ENCODE measurements at places on chromosomes 16 and 17.

- DNase-seq = no peak
Observed at GRCh38 chr16:83345846-83346640, 461.7 kb upstream of the HSBP1 start.

- no peak for DNase-seq
Observed at GRCh38 chr16:4984174-4984990, 26.3 kb downstream of the SEC14L5 start.

- no peak for DNase-seq
Observed at GRCh38 chr16:49158029-49158642, 123.5 kb downstream of the CBLN1 start.

DNA sequence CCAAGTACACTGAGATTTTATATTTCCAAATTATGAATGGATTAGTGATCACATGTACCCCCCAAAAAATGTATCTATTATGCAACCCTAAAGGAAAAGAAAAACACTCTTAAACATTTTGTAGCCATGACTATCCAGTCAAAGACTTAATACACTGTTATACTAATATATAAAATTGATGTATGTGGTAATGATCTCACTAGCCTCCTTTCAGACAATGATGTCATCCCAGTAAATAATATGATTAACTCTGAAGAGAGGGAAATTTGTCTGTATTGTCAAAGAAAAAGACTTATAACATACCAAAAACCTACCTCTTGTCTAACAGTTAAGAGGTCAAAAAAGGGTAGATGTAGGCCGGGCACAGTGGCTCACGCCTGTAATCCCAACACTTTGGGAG is 80.7 kb downstream of the USP32 start:
- no peak for DNase-seq

- DNase-seq = no peak
Observed at GRCh38 chr17:79006794-79007503, 2.6 kb downstream of the CANT1 start.

- peak; percentile 72 for DNase-seq
Observed at GRCh38 chr17:40323391-40324381, 14.7 kb downstream of the RARA start.

DNA sequence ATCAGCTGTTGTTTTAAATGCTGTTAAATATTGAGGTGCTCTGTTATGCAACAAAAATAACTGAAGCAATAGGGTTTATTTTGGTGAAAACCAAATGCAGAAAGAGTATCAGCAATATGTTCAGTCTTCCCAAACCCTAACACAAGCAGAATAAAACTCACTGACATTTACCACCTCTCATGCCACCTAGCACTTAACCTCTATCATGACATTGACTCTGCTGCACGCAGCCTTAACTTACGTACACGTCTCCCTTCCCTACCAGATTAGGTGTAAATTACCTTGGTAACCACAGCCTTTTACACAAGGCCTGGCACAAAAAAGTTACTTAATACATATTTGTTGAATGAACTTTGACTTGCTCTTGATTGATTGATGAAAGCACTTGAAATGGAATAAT is 9.9 kb upstream of the AKAP1 start:
- DNase-seq = no peak

- no peak for DNase-seq
Observed at GRCh38 chr17:79164913-79165695, 90.5 kb downstream of the ENGASE start.

DNA sequence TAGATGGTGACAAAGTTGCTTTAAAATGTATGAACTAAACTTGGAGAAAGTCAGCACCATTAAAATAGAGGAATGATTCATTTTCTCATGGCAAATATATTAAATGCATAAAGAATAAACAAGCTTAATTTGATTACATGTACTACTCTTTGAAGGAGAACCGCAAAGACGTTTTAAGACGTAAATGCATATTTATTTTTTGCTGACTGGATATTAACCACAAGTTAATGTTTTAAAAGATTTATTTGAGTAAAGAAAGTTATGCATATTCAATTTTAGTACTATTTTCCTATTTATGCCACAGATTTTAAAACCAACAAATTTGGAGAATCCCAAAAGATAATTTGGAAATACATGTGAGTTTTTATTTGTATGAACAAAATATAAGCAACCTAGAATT is 1121.9 kb downstream of the CDH8 start:
- DNase-seq = no peak

GRCh38 chr16:4586291-4586690 is 28.4 kb downstream of the UBALD1 start:
- DNase-seq = no peak

DNA sequence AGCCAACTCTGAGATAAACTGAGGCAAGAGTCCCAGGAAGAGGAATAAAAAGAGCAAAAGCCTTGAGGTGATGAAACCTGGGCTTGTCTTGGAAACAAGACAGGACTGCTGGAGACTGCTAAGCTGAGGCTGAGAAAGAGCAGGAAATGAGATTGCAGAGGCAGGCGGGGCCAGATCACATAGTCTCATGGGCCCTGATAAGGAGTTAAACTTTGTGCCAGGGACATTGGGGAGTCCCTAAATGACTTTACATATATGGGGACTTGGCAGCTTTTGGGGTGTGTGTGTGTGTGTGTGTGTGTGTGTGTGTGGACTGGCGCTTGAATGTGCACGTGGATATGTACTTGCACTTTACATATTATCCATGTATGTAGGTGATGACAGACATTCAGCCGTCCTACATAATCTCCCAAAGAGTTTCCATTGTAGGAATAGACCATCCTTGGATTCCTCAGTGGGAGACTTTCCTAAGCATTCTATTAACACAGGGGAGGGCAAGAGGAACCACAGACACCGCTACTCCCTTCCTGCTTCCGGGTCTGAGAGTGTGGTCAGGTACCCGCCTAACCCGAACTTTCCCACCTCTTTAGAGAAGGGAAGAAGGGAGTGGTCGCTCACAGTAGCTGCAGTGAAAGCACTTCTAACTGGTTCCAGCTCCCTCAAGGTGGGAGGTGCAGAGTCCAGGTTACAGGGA is 123.1 kb downstream of the LYRM1 start:
- DNase-seq = no peak

GRCh38 chr16:8544406-8544805 is 45.9 kb downstream of the TMEM114 start:
- no peak for DNase-seq

DNA sequence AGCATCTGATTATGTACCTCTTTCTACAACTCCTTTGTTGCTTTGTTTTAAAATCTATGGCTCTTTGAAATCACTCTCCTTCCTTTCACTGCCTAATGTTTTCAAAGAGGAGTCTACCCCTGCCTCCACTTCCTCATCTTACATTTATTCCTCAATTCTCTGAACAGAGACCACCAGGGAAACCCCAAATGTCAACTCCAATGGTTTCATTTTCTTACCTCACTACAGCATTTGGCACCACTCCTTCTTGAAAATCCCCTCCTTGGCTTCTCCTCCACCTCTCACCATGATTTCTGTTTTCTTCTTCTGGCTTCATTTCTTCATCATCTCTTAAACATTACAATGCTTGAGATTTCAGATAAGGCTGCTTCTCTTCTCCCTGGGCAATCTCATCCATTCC is 2.4 kb upstream of the PIK3R5 start:
- no peak for DNase-seq

DNA sequence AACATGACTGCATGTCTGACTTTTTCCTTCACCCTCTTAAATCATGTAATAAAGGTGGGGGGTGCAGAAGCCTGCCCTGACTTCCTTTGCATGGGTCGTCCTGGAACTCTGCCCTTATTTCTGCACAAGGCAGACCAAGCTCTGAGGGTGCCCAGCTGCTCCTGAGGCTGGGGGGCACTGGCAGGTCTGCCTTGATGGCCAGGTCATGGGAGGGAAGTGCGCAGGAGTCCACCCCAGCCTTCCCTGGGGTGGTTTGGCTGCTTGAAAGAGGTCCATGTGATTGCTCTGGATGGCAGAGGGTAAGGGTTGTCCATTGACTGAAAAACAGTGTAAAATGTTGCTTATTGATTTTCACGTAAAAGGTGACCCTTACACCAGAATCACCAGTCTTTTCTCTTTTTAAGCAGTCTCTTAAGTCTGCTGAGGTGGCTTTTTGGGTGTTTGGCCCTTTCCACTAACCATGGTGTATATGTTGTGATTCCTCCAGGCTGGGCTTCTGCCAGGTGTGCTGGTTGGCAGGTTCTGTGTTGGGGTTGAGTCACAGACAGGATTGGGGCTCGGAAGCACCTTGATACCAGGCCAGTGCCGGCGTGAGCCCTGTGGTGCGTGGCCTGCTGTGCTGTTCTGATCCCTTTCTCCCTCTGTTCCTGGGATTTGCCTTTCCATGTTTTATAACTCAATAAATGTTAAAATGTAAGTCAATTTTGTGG is 19.4 kb downstream of the DHX38 start:
- DNase-seq = no peak

- no peak for DNase-seq
Observed at GRCh38 chr16:29141586-29142324, 156.9 kb downstream of the LAT start.

- no peak for DNase-seq
Observed at GRCh38 chr16:48997081-48997615, 284.5 kb downstream of the CBLN1 start.

- no peak for DNase-seq
Observed at GRCh38 chr17:5931616-5932015, 138.6 kb upstream of the WSCD1 start.

DNA sequence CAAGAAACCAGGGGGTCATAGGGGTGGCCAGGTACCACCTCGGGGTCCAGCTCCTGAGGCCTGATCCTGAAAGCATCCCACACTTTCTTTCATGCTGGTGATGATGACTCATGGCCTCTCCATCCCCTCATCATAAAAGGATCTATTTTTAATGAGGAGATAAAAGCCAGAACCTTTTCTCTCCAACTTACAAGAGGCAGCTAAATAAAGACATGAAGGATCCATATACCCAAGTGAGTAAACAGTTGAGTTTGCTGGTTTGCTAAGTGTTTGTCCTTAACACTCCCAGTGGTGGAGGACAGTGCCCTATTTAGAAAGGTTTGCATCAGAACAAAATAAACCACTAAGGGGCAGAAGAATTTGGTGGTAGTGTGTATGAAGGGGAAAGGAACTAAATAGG is 383.8 kb downstream of the GRIN2A start:
- no peak for DNase-seq

DNA sequence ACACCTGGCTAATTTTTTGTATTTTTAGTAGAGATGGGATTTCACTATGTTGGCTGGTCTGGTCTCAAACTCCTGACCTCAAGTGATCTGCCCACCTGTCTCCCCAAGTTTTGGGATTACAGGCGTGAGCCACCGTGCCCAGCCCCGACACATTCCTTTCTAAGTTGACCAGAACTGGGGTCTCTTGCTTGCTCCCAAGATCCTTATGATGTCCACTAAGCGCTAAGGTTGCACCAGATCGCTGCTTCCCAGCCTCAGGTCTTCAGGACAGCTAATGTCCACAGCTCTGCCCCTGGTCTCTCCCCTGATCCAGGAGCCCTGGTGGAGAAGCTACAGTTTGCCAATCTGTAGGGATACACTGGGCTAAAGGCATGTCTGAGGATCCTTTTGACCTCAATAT is 29.5 kb downstream of the NSMCE1 start:
- DNase-seq = no peak

DNA sequence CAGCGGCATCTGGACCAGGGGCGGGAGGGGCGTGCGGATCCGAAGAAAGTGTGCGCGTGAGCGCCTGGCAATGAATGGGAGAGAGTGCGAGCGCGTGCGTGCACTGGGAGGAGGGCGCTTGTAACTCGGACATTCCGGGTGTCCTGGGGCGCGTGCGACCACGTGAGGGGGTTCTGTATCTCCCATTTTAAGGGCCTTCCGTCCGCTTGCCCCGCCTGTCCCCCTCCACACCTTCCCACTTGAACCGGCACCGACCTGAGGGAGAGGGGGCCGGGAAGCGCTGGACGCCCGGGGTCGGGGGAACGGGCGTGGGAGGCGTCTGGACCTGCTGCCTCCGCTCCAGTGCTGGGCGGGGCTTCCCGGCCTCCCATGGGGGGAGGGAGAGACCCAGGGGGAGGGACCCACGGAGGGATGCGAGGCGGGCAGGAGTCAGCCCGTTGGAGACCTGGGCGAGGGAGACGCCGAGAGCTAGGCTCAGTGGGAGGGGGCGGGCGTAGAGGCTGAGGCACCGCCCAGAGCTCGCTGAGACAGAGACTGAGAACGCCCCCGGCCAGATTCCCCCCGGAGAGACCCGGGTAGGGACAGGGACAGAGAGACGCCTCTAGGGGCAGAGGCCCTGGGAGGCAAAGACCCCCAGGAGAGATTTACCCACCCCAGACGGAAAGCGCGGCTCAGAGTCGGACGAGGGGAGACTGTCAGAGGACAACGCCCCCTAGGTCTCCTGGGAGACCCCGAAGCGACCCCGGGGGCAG is at the start of gene KREMEN2:
TSS of gene KREMEN2 (plus strand) at position 553 of the 752 bp plus-strand sequence. CDS start 246 bp downstream, outside the sequence.
- DNase-seq = no peak

DNA sequence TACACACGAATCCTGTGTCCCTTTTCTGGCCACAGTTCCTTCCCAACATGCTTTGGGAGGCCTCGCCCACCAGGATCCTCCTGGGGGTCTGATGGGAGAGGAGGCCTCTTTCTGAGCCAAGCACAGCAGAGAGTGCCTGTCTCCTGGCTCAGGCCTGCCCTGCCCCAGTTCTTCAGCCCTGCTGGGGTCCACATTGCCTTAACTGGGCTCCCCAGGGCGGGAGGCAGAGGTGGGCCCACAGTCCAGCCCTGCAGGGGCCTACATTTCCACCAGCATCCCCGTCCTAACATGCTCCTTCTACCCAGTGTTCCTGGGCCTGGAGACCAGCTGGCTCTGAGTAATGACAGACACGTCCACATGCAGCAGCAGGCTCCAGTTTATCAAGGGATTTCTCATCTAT is 29.6 kb downstream of the WNT9B start:
- DNase-seq = no peak

GRCh38 chr16:71287911-71288310 is 1.3 kb downstream of the CMTR2 start:
- DNase-seq = no peak

- no peak for DNase-seq
Observed at GRCh38 chr17:77841742-77842527, 116.6 kb upstream of the TNRC6C start.

GRCh38 chr17:82272495-82273326 is 789 bp downstream of the CSNK1D start:
- DNase-seq = no peak

DNA sequence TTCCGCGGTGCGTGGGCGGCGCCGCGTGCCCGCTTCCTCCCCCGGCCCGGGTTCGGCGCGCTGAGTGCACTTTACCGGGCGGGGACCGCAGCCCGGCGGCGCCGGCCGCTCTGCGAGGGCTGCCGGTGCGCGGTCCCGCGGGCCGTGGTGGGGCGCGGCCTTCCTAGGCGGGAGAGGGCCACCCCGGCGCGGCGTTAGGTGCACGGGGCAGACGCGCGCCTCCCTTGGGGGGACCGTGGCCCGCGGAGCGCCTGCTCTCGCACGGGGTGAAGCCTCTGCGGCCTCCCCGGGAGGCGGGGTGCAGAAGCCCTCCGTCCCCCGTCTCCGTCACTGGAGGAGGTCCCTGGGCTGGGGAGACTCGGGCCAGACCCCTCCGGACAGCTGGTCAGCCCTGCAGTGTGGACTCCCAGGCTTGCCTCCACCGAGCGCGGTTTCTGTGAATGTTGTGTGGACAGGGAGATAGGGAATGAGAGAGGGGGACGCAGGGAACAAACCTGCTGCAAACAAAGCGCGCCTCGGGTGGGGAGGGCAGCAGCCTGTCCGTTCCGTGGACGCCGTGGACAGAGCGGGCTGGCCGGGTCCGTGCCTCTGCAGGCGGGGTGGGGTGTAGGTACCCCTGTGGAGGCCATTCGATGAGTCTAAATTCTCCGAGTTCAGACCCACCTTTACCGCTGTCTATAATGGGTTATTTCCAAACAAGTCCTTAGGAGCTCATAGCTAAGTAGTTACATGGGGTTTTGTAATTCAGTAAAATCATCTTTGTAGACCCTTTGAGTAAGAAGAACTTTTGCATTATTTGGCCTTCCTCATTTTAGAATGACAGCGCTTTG is 721 bp downstream of the TBCD start:
- DNase-seq = no peak

GRCh38 chr17:57895382-57896060 is 45.7 kb upstream of the MRPS23 start:
- DNase-seq = peak; percentile 44

Measured in AG10803 (cell line).